ENCODE measurements at places on chromosomes 7 and 10. TPM values are rescaled to one million over a fixed set of nuclear protein-coding genes. Genes with fewer than 3 reads are reported as not detected.

Gene RBP3
- total RNA-seq, result not detected

Gene IKZF1
- 6.1 TPM for total RNA-seq

Gene LIPK
- 1.1 TPM for total RNA-seq

Gene TAS2R3
- 5.0 TPM for total RNA-seq

Gene OR6B1
- total RNA-seq, result not detected

Gene MSMB
- not detected for total RNA-seq

Gene GPR15LG
- not detected for total RNA-seq

Gene METTL27
- total RNA-seq, result 3.6 TPM

Gene PRPS1L1
- total RNA-seq, result not detected

Gene CAMK2B
- total RNA-seq, result 26.7 TPM

Gene OR2A7
- 8.6 TPM for total RNA-seq

Gene COL1A2
- 4,115 TPM for total RNA-seq

Gene SGCE
- 266 TPM for total RNA-seq

Gene PRDX3
- total RNA-seq, result 184 TPM

Gene KLLN
- total RNA-seq, result 0.10 TPM

Gene NOD1
- total RNA-seq, result 14.2 TPM

Gene VGF
- total RNA-seq, result not detected

Gene SMIM30
- total RNA-seq, result 65.2 TPM

Gene HIPK2
- 14.8 TPM for total RNA-seq

Gene SPDYE2
- total RNA-seq, result not detected
